ENCODE measurements at places on chromosomes 6 and 20.

DNA sequence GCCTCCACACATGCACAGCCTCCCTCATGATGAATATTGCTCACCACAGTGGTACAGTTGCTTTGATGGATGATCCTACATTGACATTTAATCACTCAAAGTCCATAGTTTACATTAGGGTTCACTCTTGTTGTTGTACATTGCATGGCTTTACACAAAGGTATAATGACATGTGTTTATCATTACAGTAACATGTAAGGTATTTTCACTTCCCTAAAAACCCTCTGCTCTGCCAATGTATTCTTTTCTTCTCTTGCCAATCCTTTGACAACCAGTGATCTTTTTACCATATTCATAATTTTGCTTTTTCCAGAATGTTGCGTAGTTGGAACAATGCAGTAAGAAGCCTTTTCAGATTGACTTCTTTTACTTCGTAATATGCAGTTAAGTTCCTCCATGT lies 166.6 kb upstream of the KHDRBS2 start:
- DNase-seq: no peak

GRCh38 chr6:35795453-35796071 lies 1.6 kb downstream of the CLPS start:
- DNase-seq: no peak

GRCh38 chr6:137811121-137811915 lies 55.7 kb upstream of the TNFAIP3 start:
- no peak for DNase-seq

DNA sequence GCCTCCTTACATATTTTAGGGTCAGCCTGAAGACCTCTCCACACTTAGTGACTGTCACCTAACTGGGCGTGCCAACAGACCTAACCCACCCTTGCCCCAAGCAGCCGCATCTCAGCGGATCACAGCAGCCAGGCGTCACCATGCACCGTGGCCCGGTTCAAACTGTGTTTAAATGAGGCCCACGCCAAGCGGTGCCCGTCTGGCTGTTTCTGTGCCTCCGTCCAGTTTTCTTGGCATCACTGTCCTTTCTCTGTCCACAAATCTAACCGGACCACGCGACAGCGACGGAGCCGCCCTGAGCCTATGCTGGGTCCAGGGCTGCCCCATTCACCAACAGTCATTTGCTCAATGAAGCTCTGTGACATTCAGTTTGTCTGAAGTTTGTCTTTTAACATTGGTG lies 393.3 kb downstream of the THBS2 start:
- no peak for DNase-seq

- no peak for DNase-seq
Observed at GRCh38 chr20:39378776-39379175, 416.6 kb downstream of the DHX35 start.

GRCh38 chr20:41047279-41047974 lies 18.8 kb downstream of the TOP1 start:
- no peak for DNase-seq

DNA sequence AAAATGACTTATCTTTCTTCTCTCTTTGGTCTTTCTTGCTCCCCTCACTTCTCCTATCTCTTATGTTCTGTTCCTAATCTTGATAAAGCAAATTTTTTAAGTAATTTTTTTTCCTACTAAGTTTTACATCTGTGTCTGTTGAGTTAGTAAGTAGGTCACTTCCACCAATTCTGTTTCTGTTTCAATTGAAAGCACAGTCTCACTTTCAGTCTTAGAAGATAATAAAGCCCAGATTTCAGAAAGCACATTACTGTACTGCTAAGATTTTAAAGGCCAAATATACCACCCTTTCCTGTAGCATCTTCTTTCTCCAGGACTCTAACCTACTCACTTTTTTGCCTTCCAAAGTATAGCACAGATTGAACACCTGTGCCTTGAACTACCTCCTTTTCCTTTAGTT lies 866.1 kb upstream of the ADGRB3 start:
- no peak for DNase-seq

- no peak for DNase-seq
Observed at GRCh38 chr6:48835421-48835958, 627.6 kb downstream of the MMUT start.

DNA sequence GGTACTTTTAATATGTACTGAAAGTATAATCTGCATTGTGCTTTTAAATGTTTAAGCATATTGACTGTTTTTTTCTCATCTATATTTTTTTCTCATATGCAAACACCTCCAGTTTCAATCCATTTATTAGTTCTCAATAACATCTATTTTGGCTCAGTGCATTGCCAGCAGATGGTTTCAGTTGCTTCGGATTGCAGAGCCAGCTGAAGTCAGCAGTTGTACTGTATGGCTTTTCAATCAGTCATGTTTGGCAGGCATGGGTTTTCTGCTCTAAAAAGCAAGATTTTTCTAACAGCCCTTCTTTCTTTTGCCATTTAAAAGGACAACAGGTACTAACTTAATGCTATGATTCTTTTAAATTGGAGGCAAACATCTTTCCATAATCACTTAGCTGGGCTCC lies 121.2 kb downstream of the CD109 start:
- DNase-seq: no peak

DNA sequence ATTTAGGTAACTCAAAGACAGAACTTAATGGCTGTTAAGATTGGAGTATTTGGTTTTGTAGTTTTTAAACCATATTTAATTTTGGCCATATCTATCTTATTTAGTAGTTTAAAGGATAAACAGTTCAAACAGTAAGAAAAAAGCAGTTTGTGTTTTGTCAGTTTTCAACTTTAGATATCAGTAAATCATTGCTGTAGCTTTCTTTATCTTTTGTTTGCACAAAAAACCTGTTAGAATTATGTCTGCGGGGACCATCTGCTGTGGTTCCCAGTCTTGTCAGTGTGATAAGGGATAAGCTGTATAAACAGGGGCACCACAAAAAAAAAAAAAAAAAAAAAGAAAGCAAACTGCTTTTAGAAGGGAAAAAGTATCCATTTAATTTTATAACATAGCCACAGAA lies 40.9 kb downstream of the CDKAL1 start:
- no peak for DNase-seq

Measured in NCI-H187 treated with DMSO at 0.1 percent for 48 hours (cell line).